ENCODE measurements at places on chromosomes 12 and 14.

DNA sequence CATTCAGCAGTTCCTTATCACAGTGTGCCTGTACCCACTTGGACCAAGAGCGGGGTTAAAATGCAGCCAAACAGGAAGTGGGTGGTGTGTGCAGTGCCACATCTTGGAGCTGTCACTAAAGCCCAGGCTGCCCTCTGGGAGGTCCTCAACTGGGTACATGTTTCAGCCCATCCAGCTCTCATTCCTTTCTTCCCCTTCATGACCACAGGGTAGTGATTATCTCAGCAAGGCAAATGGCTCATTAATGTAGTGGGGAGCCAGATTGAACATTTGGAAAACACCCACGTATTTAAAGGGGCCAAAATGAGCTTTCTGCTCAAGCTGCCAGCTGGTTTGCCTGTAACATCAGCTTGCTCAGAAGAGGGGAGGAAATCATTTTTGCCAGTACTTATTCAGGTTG, 210.8 kb upstream of the BTG1 start:
- DNase-seq, result no peak

DNA sequence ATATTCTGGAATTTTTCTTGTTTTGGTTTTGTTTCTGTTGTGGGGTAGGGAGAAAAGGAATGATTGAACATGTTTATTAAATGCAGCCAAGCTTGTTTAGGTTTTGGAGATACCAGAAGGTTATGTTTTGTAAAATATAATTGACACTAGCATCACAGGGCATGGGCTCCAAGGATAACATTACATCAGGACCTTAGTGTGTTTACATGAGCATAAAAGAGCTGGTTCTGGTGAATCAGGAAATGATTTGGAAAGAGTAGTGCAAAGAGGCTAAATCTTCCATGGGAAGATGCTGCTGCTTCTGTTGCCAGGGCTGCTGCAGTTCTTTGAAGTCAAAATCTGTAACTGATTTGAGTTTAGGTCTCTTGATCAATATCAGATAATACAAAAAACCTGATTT, 118.7 kb downstream of the ETNK1 start:
- DNase-seq, result no peak

- no peak for DNase-seq
These were observed 47.2 kb downstream of the RPH3A start for GRCh38 chr12:112838731-112839130.

- no peak for DNase-seq
These were observed 2.7 kb downstream of the TMTC3 start for GRCh38 chr12:88144546-88145468.

- no peak for DNase-seq
These were observed 1085.4 kb downstream of the SLC6A15 start for GRCh38 chr12:83827193-83827592.

- no peak for DNase-seq
These were observed 40.7 kb upstream of the ANO4 start for GRCh38 chr12:100753837-100754236.

DNA sequence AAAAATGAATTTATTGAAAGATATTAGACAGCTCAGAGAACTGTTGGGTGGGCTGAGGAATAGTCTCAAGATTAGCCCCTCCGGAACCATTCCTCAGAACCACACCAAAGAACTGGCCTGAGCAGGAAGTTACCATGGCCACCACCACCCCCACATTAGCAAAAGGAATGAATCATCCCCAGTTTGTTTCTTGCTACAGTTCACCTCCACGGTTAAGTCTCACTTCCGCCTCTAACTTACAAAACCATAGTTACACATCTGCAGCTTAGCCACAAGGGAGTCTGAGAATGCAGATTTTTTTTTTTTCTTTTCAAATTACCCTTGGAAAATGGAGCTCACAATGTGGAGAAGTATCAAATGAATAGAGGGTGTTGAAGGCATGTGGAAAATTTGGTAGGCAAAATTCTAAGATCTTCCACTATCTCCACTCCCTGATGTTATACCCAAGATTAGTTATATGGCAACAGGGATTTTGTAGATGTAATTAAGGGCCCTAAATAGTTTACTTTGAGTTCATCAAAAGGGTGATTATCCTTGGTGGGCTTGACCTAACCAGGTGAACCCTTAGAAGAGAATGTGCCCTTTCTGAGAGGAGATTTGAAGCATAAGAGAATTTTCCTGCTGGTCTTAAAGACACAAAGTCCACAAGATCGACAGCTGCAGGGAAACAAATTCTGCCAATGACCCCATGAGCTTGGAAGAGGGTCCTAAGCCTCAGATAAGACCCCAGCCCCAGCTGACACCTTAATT, 129.8 kb upstream of the KRR1 start:
- peak; percentile 9 for DNase-seq

DNA sequence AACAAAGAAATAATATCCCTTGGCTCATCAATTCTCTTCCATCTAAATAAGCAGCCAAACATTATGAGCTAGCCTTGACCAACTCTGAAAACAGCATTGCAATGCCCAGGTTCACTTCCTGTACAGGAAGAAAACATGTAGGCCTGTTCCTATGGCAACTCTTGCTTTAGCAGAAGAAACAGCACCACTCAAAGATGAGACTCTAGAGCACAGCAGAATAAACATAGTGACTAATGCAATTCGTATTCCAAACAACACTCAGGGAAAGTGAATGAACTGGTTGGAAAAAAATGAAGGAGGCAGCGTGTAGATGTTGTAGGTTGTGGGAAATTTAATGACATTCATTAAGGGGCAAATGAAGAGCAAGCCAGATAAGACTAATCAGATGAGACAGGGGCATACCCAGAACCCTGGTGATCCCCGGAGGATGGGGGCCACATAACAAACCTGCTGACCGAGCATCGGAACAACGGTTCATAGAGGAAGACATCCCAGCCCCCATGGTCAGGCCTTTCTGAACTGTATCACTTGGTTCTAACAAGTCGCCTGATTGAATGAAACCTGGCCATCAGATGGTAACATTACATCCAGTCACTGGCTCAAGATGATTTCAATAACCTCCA, 9.0 kb downstream of the ARHGDIB start:
- DNase-seq, result no peak

DNA sequence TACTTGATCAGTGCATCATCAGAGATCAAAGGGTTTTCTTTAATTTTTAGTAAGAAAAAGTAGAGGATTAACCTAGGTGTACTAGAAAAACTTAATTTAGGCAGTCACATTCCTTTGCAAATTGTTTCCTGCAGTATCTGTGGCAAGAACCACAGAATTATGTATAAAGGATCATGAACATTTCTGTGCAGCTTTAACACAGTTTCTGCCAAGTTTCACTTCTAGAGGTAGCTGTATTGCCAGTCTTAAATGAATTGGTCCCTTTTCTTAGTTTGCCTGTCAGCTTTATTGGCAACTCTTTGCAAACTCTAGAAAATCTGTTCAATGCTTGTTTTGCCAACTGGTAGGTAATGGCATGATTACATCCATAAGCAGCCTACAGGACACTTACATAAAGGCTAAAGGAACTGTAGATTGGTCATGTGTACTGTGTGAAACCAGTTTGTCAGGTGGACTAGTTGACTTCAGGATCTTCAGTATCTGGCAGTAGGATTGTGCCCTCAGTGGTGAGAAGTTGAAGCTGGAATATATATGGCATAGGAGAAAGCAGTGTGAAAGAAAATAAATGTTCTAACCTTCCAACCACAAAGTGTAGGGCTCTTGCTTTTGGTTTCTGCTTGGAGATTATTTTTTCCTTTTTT, 75.9 kb downstream of the TTLL5 start:
- DNase-seq, result no peak

GRCh38 chr12:132141976-132142678, 2.0 kb downstream of the DDX51 start:
- no peak for DNase-seq

DNA sequence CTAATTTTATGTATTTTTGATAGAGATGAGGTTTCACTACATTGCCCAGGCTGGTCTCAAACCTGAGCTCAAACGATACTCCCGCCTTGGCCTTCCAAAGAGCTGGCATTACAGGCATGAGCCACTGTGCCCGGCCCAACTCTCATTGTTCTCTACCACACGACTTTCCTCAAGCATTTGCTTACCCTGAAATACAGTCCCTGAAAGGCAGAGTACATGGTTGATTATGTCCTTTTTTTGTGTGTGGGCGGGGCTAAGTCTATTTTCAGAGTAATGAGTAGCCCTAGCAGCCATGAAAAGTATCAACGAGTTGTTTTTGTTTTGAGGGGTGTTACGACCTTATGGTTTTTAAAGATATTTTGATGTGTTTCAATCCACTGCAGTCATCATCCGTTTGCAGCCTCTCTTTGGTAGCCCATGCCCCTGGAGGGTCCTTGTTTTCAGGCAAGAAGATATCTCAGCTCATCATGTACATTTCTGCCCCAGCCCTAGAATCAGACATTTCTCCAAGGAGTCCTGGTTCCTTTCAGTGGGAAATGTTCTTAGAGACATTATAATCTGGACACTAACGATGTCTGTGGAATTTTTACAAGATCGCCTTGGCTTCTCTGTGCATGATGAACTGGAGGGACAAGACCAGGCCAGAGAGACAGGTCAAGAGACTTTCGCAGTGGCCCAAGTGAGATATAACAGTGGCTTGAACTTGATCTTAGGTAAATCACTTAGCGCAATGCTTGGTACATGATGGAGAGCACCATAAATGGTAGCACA, 8.7 kb downstream of the ACACB start:
- DNase-seq, result no peak

DNA sequence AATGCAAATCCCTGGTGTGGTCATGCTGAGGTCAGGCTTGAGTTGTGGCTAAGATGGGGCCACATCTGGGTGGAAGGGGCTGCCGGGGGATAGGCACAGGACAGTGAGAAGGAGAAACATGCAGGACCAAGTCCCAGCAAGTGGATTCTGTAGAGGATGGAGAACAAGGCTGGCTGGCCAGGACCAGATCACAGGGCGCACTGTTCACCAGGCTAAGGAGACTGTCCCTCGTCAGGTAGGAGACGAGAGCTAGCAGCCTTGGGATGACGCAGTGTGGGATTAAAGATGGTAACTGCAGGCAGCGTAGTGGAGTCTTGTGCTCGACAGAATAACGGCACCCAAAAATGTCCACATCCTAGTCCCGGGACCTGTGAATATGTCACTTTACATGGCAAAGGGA, 336.1 kb downstream of the BCL11B start:
- DNase-seq, result no peak

DNA sequence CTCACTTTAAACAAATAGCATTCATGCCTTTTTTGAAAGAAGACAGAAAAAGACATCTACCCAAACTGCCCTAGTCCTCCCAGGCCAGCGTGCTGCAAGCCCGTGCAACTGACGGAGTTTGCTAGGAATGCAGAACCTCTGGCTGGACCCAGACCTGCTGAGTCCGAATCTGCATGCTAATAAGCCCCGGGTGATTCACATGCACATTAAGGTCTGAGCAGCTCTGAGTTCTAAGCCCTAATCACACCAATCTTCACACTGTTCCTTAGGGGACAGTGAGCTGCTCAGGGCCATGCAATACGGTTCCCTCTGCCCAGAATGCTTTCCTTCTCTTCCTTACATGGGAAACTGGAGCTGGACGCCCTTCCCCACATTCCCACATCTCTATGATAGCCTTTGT, 25.2 kb downstream of the HAL start:
- DNase-seq, result no peak

DNA sequence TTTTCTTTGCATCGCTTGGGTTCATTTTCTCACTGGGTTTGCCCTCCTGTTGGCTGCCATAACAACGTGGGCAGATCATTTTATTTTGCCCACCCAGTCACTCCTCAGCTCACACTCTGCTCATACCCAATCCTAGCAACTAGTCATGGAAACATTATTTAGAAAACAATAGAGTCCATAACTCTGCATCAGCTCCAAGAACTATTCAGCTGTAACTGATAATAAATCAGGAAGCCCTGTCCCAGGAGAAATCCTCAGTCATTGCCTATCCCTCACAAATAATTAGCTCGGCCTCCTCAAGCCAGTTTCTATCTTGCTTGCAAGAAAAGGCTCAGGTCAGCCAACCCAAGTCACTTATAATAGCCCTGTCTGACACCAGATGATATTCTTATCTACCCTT, 43.2 kb downstream of the RTN1 start:
- no peak for DNase-seq

GRCh38 chr12:114913871-114914801, 230.2 kb upstream of the TBX3 start:
- no peak for DNase-seq

GRCh38 chr12:46109343-46110222, 119.2 kb upstream of the SCAF11 start:
- DNase-seq, result no peak

GRCh38 chr12:69008520-69008919, 75.5 kb upstream of the CPM start:
- no peak for DNase-seq

GRCh38 chr12:27922531-27923139, 49.9 kb downstream of the PTHLH start:
- no peak for DNase-seq

GRCh38 chr12:119005913-119006312, 24.6 kb downstream of the SRRM4 start:
- DNase-seq, result no peak

DNA sequence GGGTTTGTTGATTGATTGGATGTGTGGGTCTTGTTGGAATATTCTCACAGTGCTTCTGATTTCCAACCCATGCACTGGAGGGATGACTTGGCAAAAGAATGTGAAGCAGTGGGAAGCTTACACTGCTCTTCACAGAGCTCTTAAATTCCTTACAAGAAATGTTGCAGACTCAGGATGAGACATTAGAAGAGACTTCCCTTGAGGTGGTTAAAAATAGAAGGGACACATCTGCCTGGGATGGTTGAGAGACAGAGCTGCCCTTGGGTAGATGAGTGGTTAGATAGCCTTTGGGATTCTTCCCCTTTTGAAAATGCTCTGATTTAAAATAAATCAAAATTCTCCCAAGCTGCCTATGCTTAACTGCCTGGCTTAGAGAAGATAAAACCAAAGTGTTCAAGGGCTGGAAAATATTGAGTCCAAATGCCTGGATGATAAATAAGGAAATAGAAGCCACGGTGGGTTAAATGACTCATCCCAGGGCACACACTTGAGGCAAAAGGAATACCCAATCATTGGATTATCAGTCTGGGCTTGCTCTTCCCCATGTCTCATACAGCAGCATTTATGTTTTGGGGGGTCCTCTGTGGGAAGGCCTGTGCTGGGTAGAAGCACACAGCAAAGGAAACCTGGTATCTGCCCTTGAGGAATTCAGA, 264.3 kb downstream of the AKAP6 start:
- no peak for DNase-seq
